ENCODE measurements at places on chromosomes 3 and 15. TPM values are rescaled to one million over a fixed set of nuclear protein-coding genes. Genes with fewer than 3 reads are reported as not detected.

GRCh38 chr3:88657459-88657858, 450.0 kb upstream of the EPHA3 start:
- no peaks in the 10 kb centered on the region for H3K4me1 ChIP-seq
- H3K27ac ChIP-seq, result no peak overlapping the region
- no peak for DNase-seq

The BHLHE40 gene
- 23.4 TPM for polyA plus RNA-seq

DNA sequence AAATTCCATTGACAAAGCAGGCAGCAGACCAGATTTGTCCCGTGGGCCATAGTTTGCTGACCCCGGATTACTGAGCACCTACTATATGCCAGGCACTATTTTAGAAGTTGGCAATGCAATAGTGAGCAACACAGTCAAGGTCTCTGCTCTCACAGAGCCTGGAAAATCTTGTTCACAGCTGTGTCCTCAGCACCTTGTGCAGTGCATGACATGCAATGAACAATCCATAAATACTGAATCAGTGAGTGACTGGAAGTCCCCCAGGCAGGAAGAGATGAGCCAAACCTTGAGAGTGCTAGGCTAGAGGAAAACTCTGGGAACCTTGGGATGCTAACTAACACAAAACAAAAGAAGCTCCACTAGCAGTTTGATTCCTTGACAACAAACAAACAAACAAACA, 14.4 kb downstream of the TM4SF1 start:
- no peak for DNase-seq
- H3K4me3 ChIP-seq, result no peak overlapping the region
- no peaks in the 10 kb centered on the region for H3K27me3 ChIP-seq
- no peaks in the 10 kb centered on the region for H3K36me3 ChIP-seq

- no peaks in the 10 kb centered on the region for H3K36me3 ChIP-seq
- H3K4me3 ChIP-seq, result no peak overlapping the region
- H3K27ac ChIP-seq, result no peak overlapping the region
- H3K4me1 ChIP-seq, result no peaks in the 10 kb centered on the region
Measured at GRCh38 chr15:66139591-66140207, 113.9 kb downstream of the MEGF11 start.

DNA sequence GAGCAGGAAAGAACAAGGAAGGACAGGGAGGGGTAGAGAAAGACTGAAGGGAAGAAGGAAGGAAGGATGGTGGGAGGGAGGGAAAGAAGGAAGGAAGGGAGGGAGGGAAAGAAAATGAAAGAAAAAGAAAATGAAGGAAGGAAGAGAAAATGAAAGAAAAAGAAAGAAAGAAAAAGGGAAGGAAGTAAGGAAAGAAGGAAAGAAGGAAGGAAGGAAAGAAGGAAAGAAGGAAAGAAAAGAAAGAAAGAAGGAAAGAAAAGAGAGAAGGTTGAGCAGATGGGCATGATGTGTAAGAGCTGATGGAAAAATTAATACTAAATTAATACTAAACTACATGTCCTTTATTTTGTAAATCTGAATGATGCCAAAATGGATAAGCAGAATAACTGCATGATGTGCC, 418.3 kb upstream of the CDIN1 start:
- no peak overlapping the region for H3K27ac ChIP-seq
- H3K27me3 ChIP-seq, result no peaks in the 10 kb centered on the region
- H3K36me3 ChIP-seq, result no peaks in the 10 kb centered on the region
- no peak overlapping the region for H3K4me3 ChIP-seq

GRCh38 chr15:52183562-52184173, 7.5 kb downstream of the GNB5 start:
- H3K27ac ChIP-seq, result no peak overlapping the region
- peaks cover 18% of the 10 kb centered on the region for H3K4me1 ChIP-seq
- no peak for DNase-seq

GRCh38 chr3:76107935-76108570, 322.7 kb upstream of the ZNF717 start:
- no peak overlapping the region for H3K27ac ChIP-seq
- H3K36me3 ChIP-seq, result no peaks in the 10 kb centered on the region
- DNase-seq, result no peak
- no peaks in the 10 kb centered on the region for H3K4me1 ChIP-seq
- no peak overlapping the region for H3K4me3 ChIP-seq

The SEMA5B gene
- polyA plus RNA-seq, result not detected

DNA sequence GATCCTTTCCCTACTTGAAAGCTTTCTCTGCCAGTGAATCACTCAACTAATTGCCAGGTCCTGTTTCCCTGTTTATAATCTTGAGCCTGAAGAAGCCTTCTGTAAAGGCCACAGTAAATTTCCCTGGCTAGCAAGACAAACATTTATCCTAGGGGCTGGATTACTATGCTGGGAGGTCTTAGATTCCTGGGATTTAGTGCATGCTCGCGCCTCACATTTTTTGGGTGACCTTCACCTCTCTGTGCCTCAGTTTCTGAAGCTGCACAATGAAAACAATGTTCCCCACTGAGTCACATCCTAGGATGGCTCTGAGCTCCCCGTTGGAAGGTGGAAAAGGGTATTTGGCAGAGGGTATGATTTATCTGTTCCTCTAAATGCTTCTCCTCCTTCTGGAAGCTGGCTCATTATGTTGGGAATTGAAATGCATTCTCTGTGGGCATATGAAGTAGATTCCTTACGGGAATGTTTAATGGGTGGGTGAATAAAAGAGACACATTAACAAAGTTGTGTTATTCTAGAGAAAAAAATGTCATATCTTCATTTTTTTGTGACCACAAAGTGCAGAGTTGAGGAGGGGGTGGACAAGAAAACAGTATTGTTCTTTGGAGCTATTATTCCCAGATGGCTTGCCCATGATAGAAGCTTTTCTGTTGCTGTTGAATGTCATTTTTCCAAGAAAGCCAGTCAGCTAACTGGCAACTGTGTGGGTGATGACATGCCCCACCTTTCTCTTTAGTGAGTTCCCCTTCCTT, 32.4 kb downstream of the LSM3 start:
- no peaks in the 10 kb centered on the region for H3K4me1 ChIP-seq
- H3K27me3 ChIP-seq, result no peaks in the 10 kb centered on the region
- H3K4me3 ChIP-seq, result no peak overlapping the region
- no peak for DNase-seq
- no peaks in the 10 kb centered on the region for H3K36me3 ChIP-seq

GRCh38 chr3:40387001-40387894, at the start of gene ENTPD3:
ENTPD3 (plus strand) TSS chr3:40387184; CDS start chr3:40388058, 874 bp downstream.
- peaks cover 22% of the 10 kb centered on the region for H3K27me3 ChIP-seq
- H3K27ac ChIP-seq, result no peak within 1 kb of the TSS
- no peak within 1 kb of the TSS for H3K4me3 ChIP-seq

- H3K36me3 ChIP-seq, result no peaks in the 10 kb centered on the region
- no peak overlapping the region for H3K27ac ChIP-seq
- DNase-seq, result no peak
- no peak overlapping the region for H3K4me3 ChIP-seq
Measured at GRCh38 chr3:18124501-18124900, 300.6 kb downstream of the SATB1 start.

GRCh38 chr3:149252272-149252671, 30.6 kb upstream of the CP start:
- no peaks in the 10 kb centered on the region for H3K27me3 ChIP-seq
- no peak overlapping the region for H3K27ac ChIP-seq
- DNase-seq, result no peak
- no peak overlapping the region for H3K4me3 ChIP-seq

DNA sequence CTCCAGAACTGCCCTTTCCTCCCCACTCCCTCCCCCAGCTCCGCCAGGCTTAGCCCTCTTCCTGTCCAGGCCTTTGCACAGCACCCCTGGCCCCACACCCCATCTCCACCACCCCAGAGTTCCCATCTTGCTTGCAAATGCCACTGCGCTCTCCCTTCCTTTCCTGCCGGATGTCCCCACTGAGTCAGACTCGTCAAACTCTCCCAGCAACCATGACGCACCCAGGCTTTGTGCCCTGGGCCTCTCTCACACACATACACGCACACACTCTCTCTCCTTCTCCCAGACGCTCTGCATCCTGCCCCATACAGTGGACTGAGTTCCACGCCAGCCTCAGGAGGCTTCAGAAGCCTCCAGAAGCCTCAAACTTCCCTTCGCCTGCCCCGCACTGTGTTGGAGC, 2.8 kb upstream of the CCDC9B start:
- peak; percentile 82 for DNase-seq
- no peaks in the 10 kb centered on the region for H3K27me3 ChIP-seq
- H3K4me1 ChIP-seq, result peaks cover 55% of the 10 kb centered on the region
- no peaks in the 10 kb centered on the region for H3K36me3 ChIP-seq
- no peak overlapping the region for H3K4me3 ChIP-seq

DNA sequence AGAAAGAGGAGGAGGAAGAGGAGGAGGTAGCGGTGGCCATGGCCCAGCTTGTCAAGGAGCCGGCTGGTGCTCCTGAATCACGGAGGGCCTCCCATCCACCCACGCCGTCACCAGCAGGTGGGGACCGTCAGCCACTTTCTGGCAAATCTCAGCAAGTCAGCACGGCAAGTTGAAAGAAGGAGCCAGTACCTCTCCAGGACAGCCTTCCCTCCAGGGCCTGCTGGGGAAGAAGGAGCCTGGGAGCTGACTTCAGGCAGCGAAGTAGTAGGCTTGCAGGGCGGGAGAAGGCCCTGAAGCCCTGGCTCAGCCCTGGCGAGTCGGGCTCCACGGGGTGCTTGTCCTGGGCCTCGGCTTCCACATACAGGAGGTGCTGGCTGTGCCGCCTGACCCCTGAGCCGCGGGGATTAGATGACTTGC, 99.2 kb upstream of the TRPM1 start:
- H3K27me3 ChIP-seq, result no peaks in the 10 kb centered on the region
- no peaks in the 10 kb centered on the region for H3K36me3 ChIP-seq
- no peak overlapping the region for H3K4me3 ChIP-seq
- peak; percentile 62 for DNase-seq
- peaks cover 17% of the 10 kb centered on the region for H3K4me1 ChIP-seq
- no peak overlapping the region for H3K27ac ChIP-seq

- no peaks in the 10 kb centered on the region for H3K4me1 ChIP-seq
- DNase-seq, result no peak
- H3K4me3 ChIP-seq, result no peak overlapping the region
- H3K27ac ChIP-seq, result no peak overlapping the region
Measured at GRCh38 chr3:141102372-141102771, 51.2 kb downstream of the SPSB4 start.

The XIRP1 gene
- not detected for polyA plus RNA-seq

DNA sequence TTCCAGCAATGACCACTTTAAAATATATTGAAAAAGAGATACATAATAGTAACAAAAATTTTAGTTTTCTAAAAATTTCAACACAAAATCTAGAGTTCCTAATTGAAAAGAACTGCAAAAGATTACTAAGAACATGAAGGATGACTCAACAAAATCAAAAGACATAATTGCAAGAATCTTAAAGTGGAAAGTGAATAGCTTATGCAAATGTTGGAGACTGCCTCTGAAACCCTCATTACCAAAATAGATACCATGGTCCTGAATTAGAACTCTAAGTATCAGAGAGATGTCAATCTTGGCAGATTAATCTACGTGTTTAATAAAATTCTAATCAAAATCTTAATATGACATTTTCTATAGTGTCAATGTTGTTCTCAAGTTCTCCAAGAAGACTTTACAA, 60.7 kb upstream of the SGO1 start:
- H3K27ac ChIP-seq, result no peak overlapping the region
- DNase-seq, result no peak
- H3K4me3 ChIP-seq, result no peak overlapping the region
- H3K4me1 ChIP-seq, result no peaks in the 10 kb centered on the region

- no peak overlapping the region for H3K4me3 ChIP-seq
- H3K27ac ChIP-seq, result no peak overlapping the region
- no peak for DNase-seq
- H3K27me3 ChIP-seq, result no peaks in the 10 kb centered on the region
- H3K36me3 ChIP-seq, result no peaks in the 10 kb centered on the region
- no peaks in the 10 kb centered on the region for H3K4me1 ChIP-seq
Measured at GRCh38 chr15:32941823-32942222, 224.0 kb downstream of the GREM1 start.

GRCh38 chr3:184670091-184670602, 41.7 kb downstream of the MAGEF1 start:
- no peaks in the 10 kb centered on the region for H3K27me3 ChIP-seq
- H3K27ac ChIP-seq, result no peak overlapping the region
- DNase-seq, result no peak
- no peak overlapping the region for H3K4me3 ChIP-seq
- peaks cover 16% of the 10 kb centered on the region for H3K4me1 ChIP-seq
- H3K36me3 ChIP-seq, result no peaks in the 10 kb centered on the region

DNA sequence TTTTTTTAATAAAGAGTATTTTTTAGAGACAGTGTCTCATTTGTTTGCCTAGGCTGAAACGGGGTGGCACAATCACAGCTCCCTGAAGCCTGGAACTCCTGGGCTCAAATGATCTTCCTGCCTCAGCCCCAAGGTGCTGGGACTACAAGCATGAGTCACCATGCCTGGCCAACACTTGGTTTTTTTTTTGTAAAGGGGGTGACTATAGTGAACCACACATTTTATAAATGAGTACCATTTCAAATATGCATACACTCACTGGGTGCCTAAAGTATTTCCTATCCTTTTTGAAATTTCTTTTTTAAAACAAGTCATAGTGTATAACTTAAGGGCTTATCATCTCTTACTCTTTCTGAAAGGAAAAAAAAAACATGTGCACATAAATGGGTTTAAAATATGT, 325.2 kb upstream of the MEIS2 start:
- H3K4me1 ChIP-seq, result no peaks in the 10 kb centered on the region
- DNase-seq, result no peak
- no peaks in the 10 kb centered on the region for H3K27me3 ChIP-seq
- H3K4me3 ChIP-seq, result no peak overlapping the region
- no peaks in the 10 kb centered on the region for H3K36me3 ChIP-seq

- no peak for DNase-seq
- no peaks in the 10 kb centered on the region for H3K27me3 ChIP-seq
- no peaks in the 10 kb centered on the region for H3K36me3 ChIP-seq
- no peak overlapping the region for H3K4me3 ChIP-seq
Measured at GRCh38 chr15:90306560-90306959, 41.1 kb downstream of the NGRN start.

GRCh38 chr3:121483290-121483689, 62.5 kb downstream of the POLQ start:
- no peaks in the 10 kb centered on the region for H3K4me1 ChIP-seq
- no peak overlapping the region for H3K27ac ChIP-seq
- no peak for DNase-seq
- peaks cover 61% of the 10 kb centered on the region for H3K36me3 ChIP-seq
- no peak overlapping the region for H3K4me3 ChIP-seq
- no peaks in the 10 kb centered on the region for H3K27me3 ChIP-seq

The GABRR3 gene
- not detected for polyA plus RNA-seq

The GPR27 gene
- 6.6 TPM for polyA plus RNA-seq

GRCh38 chr3:195147649-195148080, 123.3 kb downstream of the XXYLT1 start:
- no peak overlapping the region for H3K4me3 ChIP-seq
- H3K27ac ChIP-seq, result no peak overlapping the region

DNA sequence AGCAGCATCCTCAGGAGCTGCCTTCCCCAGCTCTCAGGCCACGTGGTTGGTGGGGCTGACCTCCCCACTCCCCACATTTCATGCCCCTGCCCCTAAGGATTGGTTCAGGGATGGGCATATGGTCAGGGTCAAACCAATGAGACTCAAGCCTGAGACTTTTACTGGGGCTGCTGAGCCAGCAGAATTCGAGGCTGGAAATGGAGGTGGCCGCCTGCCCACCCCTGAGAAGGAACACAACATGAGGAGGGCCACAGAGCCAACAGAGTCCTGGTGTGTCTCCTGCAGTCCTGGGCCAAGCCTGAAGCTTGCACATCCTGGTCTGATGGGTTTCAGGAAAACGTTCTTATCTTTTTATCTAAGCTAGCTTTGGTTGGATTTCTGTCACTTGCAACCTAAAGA, 5.9 kb downstream of the EHD4 start:
- H3K27me3 ChIP-seq, result no peaks in the 10 kb centered on the region
- peak overlapping the region; percentile 86 for H3K27ac ChIP-seq
- DNase-seq, result no peak
- H3K4me1 ChIP-seq, result peaks cover 64% of the 10 kb centered on the region

- no peak overlapping the region for H3K4me3 ChIP-seq
- no peak overlapping the region for H3K27ac ChIP-seq
- peak; percentile 67 for DNase-seq
- no peaks in the 10 kb centered on the region for H3K36me3 ChIP-seq
- no peaks in the 10 kb centered on the region for H3K27me3 ChIP-seq
Measured at GRCh38 chr3:45553469-45553974, 41.0 kb upstream of the LIMD1 start.
